Stomach (tissue), 19 donors: ENCODE measurements at places on chromosomes 3 and 15.

DNA sequence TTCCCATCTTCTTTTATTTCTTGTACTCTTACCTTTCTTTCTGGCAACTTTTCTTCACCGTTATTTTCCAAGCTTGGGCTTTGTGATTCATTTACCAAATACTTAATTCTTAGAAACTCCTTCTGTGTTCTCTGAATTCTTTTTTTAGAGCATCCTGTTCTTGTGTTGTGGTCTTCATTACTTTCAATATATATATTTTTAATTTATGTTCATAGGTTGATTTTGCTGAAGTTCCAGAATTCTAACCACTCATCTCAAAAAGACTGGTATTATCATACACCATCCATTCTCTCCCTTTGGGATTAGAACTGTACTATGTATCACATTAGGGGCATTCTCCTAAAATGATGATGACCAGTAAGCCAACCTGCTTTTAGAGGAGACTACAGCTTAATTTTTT lies 362.3 kb upstream of the CBLB start:
- no peak overlapping the region for H3K27ac ChIP-seq
- H3K36me3 ChIP-seq = no peaks in the 10 kb centered on the region
- no peaks in the 10 kb centered on the region for H3K4me1 ChIP-seq
- no peaks in the 10 kb centered on the region for H3K27me3 ChIP-seq
- no peak for DNase-seq

DNA sequence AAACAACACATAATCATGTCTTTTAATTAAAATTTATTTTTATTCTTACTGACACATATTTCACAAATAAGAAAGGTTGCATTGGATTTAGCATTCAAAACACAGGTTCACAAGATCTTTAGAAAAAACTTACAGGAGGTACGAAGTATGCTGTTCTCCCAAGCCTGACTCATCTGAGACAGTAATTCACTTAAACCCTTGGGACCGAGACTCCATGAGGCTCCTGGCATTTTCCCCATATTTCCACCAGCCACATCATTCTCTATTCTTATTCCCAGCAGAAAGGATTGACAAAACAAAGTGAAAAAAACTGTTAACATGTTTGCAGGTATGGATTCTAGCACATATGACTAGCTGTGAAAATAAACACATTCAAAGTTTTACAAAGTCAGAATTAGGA lies 52.6 kb downstream of the CNTN3 start:
- H3K4me1 ChIP-seq = no peaks in the 10 kb centered on the region
- H3K4me3 ChIP-seq = no peak overlapping the region
- H3K27me3 ChIP-seq = no peaks in the 10 kb centered on the region
- no peak overlapping the region for H3K27ac ChIP-seq
- H3K36me3 ChIP-seq = no peaks in the 10 kb centered on the region

- H3K36me3 ChIP-seq = peaks cover 19% of the 10 kb centered on the region
- H3K4me1 ChIP-seq = no peaks in the 10 kb centered on the region
- no peak overlapping the region for H3K27ac ChIP-seq
- peaks cover 4% of the 10 kb centered on the region for H3K27me3 ChIP-seq
- no peak for DNase-seq
- H3K4me3 ChIP-seq = no peak overlapping the region
Observed at GRCh38 chr3:184391266-184391665, 11.4 kb downstream of the CHRD start.

GRCh38 chr3:45507820-45508317 lies 86.7 kb upstream of the LIMD1 start:
- no peaks in the 10 kb centered on the region for H3K27me3 ChIP-seq
- no peak for DNase-seq
- peaks cover 3% of the 10 kb centered on the region for H3K4me1 ChIP-seq
- no peak overlapping the region for H3K27ac ChIP-seq
- no peak overlapping the region for H3K4me3 ChIP-seq

DNA sequence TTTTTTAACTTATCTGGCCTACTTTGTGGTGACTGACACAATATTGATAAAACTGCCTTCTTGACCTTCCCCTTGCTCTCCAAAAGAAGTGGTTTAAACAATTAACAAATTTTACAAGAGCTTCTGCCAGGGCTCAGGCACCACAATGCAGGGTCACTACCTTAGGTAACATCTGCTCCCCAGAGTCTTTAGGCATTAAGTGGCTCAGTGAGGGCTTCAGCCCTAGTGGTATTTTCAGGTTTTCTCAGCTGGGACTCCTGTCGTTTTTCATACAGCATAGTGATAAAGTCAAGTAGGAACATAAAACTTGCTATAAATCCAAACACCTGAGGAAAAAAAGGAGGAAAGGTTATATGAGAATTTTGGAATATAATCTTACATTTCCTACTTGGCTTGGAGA lies 18.9 kb downstream of the CMTM6 start:
- peaks cover 61% of the 10 kb centered on the region for H3K36me3 ChIP-seq
- H3K27ac ChIP-seq = no peak overlapping the region
- no peaks in the 10 kb centered on the region for H3K27me3 ChIP-seq
- H3K4me1 ChIP-seq = no peaks in the 10 kb centered on the region
- no peak overlapping the region for H3K4me3 ChIP-seq

GRCh38 chr3:152323834-152324233 lies 55.1 kb downstream of the MBNL1 start:
- H3K4me3 ChIP-seq = no peak overlapping the region
- no peaks in the 10 kb centered on the region for H3K27me3 ChIP-seq
- H3K36me3 ChIP-seq = no peaks in the 10 kb centered on the region
- DNase-seq = no peak

GRCh38 chr15:70765504-70766281 lies 2.3 kb upstream of the UACA start:
- no peaks in the 10 kb centered on the region for H3K27me3 ChIP-seq
- DNase-seq = no peak
- no peak overlapping the region for H3K27ac ChIP-seq
- H3K4me1 ChIP-seq = peaks cover 26% of the 10 kb centered on the region

GRCh38 chr15:66825139-66825538 lies 123.1 kb downstream of the SMAD6 start:
- DNase-seq = no peak
- no peak overlapping the region for H3K27ac ChIP-seq
- H3K4me1 ChIP-seq = no peaks in the 10 kb centered on the region
- no peaks in the 10 kb centered on the region for H3K27me3 ChIP-seq
- H3K36me3 ChIP-seq = no peaks in the 10 kb centered on the region
- no peak overlapping the region for H3K4me3 ChIP-seq

- peak overlapping the region; percentile 19 for H3K27ac ChIP-seq
- H3K27me3 ChIP-seq = no peaks in the 10 kb centered on the region
- no peaks in the 10 kb centered on the region for H3K36me3 ChIP-seq
- H3K4me1 ChIP-seq = peaks cover 6% of the 10 kb centered on the region
Observed at GRCh38 chr3:121995161-121996137, 26.6 kb downstream of the ILDR1 start.

- no peak overlapping the region for H3K27ac ChIP-seq
- no peaks in the 10 kb centered on the region for H3K27me3 ChIP-seq
- H3K4me1 ChIP-seq = no peaks in the 10 kb centered on the region
- no peak for DNase-seq
Observed at GRCh38 chr3:27978440-27978839, 256.3 kb upstream of the EOMES start.

GRCh38 chr3:185629554-185630181 lies 43.6 kb downstream of the SENP2 start:
- peaks cover 32% of the 10 kb centered on the region for H3K36me3 ChIP-seq
- H3K4me1 ChIP-seq = peaks cover 8% of the 10 kb centered on the region
- H3K4me3 ChIP-seq = no peak overlapping the region
- DNase-seq = no peak
- no peaks in the 10 kb centered on the region for H3K27me3 ChIP-seq

GRCh38 chr3:84440291-84440690 lies 518.5 kb upstream of the CADM2 start:
- H3K27ac ChIP-seq = no peak overlapping the region
- no peak for DNase-seq
- no peaks in the 10 kb centered on the region for H3K36me3 ChIP-seq
- no peak overlapping the region for H3K4me3 ChIP-seq
- H3K27me3 ChIP-seq = no peaks in the 10 kb centered on the region

- H3K36me3 ChIP-seq = peaks cover 73% of the 10 kb centered on the region
- no peak overlapping the region for H3K27ac ChIP-seq
- H3K27me3 ChIP-seq = no peaks in the 10 kb centered on the region
- no peak overlapping the region for H3K4me3 ChIP-seq
Observed at GRCh38 chr3:9468460-9468859, 71.0 kb downstream of the SETD5 start.

DNA sequence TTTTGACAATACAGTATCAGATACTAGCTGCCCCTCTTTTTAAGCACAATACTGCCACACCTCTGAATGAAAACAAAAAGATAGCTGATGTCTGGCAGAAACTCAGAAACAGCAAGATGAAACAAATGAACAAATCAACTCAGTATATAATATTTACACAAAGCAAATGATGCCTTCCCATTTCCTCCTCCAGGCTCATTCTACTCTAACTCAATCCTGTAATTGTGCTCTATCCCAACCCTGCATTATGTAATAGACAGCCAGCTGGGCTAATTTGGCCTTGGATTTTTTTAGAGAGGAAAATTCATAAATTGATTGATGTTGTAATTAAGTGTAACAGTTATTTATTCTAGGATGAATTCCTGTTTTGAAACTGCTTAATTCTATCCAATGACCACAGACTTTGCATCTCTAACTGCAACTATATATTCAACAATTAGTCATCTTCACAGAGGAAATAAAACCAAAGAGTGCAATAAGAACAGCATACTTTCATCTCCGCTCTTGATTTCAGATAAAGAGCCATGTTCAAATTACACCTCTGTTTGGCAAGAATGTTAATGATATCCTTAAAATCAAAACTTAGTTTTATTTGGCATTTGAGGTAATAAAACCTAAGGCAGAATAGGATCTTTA lies 6.1 kb downstream of the ATG3 start:
- peaks cover 15% of the 10 kb centered on the region for H3K4me1 ChIP-seq
- no peaks in the 10 kb centered on the region for H3K27me3 ChIP-seq
- H3K4me3 ChIP-seq = no peak overlapping the region

- peaks cover 71% of the 10 kb centered on the region for H3K4me1 ChIP-seq
- H3K36me3 ChIP-seq = no peaks in the 10 kb centered on the region
- no peak for DNase-seq
Observed at GRCh38 chr3:127749361-127749760, 73.0 kb downstream of the MGLL start.

DNA sequence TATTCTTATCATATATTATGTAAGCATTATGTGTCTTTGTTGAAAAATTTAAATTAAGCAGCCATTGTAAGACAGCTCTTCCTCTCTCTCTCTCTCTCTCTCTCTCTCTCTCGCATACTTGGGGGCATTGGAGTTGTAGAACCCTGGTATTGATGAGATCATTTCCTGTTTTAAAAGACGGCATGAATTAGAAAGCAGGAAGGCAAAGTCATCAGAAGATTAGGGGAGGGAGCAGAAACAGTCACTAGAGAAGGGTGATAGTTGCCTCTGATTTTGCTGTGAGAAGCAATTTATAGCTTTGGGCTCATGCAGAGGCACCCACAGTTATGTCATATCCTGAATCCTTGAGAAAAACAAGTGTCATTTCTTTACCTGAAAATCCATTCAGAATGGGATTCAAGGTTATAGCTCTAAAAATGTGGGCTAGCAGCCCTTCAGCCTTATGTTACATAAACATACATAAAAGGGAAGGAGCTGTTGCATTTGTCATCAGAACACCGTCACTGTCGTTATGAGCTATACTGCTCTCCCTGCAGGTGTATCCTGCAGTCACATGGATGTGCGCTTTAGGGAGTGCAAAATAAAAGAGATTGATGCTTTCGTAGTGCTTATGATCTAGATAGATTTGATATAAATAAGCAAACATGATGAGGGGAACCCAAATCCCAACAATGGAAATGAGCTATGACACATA lies 213.8 kb downstream of the NR1D2 start:
- no peak for DNase-seq
- H3K27ac ChIP-seq = no peak overlapping the region
- H3K4me1 ChIP-seq = no peaks in the 10 kb centered on the region

- H3K27me3 ChIP-seq = no peaks in the 10 kb centered on the region
- no peak for DNase-seq
- no peak overlapping the region for H3K27ac ChIP-seq
- no peaks in the 10 kb centered on the region for H3K36me3 ChIP-seq
- H3K4me1 ChIP-seq = no peaks in the 10 kb centered on the region
Observed at GRCh38 chr15:38545179-38545578, 19.4 kb downstream of the RASGRP1 start.

- H3K36me3 ChIP-seq = no peaks in the 10 kb centered on the region
- H3K27me3 ChIP-seq = no peaks in the 10 kb centered on the region
- no peak for DNase-seq
- peaks cover 80% of the 10 kb centered on the region for H3K4me1 ChIP-seq
Observed at GRCh38 chr3:184562878-184563560, 1.4 kb downstream of the EPHB3 start.

DNA sequence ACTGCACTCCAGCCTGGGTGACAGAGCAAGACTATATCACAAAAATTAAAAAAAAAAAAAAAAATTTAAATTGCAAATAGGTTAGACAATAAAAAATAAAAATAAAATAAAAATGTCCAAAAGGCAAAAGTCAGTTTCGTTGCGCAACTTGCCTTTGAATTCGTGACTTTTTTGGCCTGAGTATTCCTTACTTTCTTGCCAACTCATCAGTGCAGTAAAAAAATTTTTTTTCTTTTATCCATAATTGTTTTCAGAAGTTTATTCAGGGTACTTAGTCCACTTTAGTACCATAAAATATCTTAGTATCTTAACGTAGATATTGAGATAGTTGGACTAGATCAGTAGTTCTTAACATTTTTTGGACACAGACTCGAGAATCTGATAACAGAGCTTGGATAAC lies 22.4 kb upstream of the CILP start:
- H3K27ac ChIP-seq = no peak overlapping the region
- no peak overlapping the region for H3K4me3 ChIP-seq
- H3K36me3 ChIP-seq = no peaks in the 10 kb centered on the region
- no peak for DNase-seq

DNA sequence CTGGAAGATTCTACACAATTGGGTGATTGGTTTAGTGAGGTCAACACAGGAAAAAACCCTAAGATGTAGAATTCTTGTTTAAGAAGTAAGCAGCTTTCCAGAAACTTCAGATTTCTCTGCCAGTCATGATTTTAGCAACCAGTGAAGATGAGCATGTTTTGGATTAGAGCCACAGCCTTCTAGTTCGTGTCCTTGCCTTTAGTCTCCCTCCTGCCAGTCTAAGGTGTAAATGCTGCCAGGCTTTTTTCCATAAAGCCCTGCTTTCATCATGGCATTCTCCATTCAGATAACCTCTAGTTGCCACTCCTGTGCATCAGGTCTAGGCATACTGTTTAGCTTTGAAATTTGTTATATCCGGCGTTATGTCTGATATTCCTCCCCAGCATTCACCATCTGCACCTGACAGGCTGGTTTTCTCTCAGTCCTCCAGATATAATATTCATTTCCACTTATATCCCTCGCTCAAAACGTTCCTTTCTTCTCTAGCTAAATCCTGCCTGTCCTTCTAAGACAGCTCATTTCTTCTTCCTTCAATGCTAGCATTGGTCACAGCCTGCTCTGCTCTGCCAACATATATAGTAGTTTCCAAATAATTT lies 37.4 kb downstream of the SYN2 start:
- H3K36me3 ChIP-seq = no peaks in the 10 kb centered on the region
- no peaks in the 10 kb centered on the region for H3K4me1 ChIP-seq
- no peak for DNase-seq
- H3K27me3 ChIP-seq = no peaks in the 10 kb centered on the region
